ENCODE measurements at places on chromosomes 5 and 9.

DNA sequence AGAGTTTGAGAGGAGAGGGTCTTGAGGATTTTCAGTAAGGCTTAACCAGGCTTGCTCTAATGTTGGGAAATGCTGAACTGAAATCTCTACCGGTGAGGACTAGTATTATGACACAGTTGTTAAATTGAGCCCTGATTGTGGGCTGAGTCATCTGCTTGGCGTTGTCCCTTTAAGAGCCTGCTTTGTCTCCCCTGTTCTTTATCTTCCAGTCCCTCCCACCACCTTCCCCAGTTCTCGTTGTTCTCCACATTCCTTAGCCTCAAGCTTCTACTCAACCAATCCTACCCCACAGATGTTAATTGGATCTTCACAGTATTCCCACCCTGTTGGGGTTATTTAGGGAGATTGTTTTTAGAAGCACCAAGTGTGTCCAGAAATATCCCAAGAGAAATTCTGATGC, 57.6 kb downstream of the ANKRD55 start:
- DNase-seq: no peak

GRCh38 chr5:148887123-148887881, 60.9 kb downstream of the ADRB2 start:
- DNase-seq: no peak

GRCh38 chr5:176770431-176770830, 39.9 kb upstream of the UNC5A start:
- DNase-seq: no peak

DNA sequence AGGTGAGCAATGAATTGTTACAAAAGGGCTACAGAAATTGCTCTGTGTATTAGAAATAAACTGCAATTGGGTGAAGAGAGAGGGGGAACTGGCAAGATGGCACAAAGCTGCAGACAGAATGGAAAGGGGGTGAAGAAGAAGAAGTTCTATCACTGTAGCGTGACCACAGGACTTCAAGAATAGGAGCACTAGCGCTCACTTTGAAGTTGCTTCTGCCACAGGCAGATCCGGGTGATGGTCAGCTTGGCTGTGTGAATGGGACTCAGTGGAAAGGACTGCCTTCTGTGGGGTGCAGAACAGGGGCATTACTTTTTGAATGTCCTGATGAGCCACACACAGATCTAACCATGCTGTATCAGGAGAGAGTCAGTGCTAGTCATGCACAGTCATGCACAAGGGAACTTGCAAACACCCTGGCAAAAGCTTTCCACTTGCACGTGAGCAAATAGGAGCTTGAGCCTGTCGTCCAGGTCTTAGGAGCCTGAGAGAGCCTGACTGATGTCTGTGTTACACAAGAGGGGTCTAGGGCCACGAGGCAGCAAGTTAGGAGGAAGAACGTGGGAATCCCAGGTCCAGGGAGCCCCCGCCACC, 16.3 kb downstream of the IL5 start:
- DNase-seq: no peak

GRCh38 chr5:176360894-176361436, 599 bp downstream of the KIAA1191 start:
- no peak for DNase-seq

GRCh38 chr9:126643945-126644527, 30.3 kb downstream of the LMX1B start:
- DNase-seq: no peak

DNA sequence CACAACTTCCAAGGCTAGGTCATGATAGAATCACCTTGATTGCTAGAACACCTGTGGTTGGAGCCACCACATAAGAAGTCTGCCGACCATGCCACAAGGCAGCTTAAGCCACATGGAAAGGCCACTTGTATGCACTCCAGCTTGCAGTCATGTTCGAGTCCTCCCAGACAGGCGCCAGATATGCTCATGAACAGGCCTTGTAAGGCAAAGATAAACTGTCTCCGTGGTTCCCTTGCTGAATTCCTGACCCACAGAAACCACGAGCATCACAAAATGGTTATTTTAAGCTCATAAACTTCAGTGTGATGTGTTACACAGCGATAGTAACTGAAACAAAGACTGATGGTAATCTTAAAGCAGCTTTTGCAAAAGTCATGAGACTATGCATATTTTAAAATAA, 188.4 kb upstream of the DAPK1 start:
- DNase-seq: no peak

DNA sequence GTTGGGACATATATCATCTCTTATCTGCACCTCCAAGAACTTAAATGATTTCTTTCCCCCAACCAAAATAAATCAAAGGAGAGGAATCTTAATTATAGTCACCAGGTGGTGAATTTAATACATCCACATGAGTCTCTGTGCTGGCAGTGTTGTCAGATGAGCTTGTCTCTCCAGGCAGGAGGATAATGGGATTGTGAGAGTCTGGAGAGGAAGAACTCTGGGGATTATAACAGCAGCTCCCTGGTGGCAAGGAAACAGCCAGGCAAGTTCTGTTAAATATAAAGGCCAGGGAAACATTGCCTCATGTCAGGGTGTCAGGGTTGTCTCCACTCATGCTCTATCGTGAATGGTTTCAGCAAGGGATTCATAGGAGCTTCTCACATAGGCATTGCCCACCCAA, 80.8 kb downstream of the TLR4 start:
- DNase-seq: no peak

DNA sequence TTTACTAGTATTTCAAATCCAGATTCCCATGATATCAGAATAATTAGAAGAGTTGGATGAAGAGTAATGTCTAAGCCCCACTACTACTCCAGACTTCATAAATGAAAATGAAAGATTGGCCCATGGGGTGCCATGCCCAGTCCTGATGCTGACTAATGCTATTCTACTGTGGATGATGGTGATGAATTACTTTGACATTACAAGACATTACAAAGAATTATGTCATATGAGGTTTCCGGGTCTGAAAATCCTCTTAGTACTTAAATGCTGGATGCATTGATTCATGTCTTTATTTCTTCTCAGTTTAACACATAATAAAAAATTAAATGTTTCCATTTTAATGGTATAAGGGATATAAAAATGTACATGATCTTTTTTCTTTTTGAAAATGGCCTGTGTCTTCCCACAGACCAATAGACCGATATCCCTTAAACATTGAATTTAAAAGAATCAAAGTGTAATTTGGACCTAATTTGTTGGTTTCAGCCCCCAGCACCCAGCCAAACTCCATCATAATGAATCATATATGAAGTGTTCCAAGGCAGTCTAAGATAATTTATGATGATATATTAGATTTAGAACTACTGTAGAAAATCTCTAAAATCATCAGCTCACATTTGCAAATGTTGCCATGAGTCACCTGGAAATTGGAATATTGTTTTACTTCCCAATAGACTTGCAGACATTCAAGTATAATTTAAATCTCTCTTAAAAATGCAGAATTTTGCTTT, 223.6 kb upstream of the SGCD start:
- no peak for DNase-seq

DNA sequence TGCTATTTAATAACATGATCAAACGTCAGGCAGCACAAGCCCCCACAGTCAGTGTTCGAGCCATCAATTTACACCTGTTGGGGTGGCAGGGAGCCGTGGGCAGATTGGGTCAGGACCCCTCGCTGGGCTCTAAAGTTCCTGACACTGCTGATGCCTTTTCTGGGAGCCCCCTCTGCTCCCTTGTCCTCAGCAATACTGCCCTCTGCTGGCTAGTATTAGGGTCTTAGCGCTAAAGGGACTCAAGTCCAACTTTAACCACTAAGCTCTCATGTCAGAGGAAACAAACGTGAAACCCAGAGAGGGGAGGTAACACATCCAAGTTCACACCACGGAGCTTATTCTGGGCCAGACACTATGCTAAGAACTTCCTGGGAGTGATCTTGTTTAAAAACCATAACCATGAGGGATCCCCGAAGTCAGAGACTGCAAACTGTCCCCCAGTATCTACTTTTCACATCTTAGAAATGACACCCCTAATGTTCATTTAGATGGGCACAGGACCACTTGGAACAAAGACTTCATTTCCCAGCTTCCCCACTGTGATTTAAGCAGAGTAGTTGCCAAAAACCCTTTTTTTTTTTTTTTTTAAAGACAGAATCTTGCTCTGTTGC, 20.4 kb downstream of the ANKS6 start:
- DNase-seq: no peak

- no peak for DNase-seq
Observed at GRCh38 chr9:19550009-19550408, 141.2 kb downstream of the ACER2 start.

GRCh38 chr9:134369416-134370212, 43.4 kb downstream of the RXRA start:
- DNase-seq: no peak

DNA sequence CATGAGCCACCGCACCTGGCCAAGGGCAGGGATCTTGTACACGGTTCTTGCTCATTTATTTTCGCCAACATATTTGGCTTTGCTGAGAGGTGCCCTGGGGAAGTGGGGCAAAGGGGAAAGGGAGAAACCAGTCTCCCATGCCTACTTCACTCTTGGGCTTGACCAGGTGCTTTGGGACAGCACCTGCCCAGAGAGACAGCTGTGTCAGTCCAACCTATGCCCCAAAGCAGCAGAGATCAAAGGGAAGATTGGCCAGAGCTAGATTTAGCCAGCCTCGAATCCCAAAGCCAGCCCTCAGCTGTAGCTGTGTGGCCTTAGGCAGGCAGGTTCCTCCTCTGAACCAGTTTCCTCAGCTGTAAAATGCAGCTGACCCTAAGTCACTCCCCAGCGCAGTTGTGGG, 2.3 kb upstream of the PTGES start:
- no peak for DNase-seq

- no peak for DNase-seq
Observed at GRCh38 chr9:22483528-22484070, 37.0 kb downstream of the DMRTA1 start.

- no peak for DNase-seq
Observed at GRCh38 chr9:15238646-15239045, 68.4 kb downstream of the TTC39B start.

DNA sequence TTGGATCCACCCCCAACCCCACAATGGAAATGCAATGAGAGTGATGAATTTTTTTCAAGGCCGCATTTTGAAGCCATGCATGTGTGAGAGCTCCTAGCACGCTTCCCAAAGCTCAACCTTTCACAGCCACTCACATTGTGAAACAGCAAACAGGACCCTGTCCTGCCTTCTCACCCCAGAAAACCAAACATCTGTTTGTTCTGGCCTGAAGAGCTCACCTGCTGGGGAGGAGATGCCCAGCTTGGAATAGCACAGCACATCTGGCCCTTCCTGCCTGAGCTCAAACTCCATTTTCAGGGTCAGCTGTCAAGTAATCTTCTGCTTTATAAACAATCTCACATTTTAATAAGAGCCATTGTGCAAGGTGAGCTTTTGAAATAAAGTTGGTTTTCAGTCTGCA, 54.8 kb downstream of the SAXO1 start:
- no peak for DNase-seq

DNA sequence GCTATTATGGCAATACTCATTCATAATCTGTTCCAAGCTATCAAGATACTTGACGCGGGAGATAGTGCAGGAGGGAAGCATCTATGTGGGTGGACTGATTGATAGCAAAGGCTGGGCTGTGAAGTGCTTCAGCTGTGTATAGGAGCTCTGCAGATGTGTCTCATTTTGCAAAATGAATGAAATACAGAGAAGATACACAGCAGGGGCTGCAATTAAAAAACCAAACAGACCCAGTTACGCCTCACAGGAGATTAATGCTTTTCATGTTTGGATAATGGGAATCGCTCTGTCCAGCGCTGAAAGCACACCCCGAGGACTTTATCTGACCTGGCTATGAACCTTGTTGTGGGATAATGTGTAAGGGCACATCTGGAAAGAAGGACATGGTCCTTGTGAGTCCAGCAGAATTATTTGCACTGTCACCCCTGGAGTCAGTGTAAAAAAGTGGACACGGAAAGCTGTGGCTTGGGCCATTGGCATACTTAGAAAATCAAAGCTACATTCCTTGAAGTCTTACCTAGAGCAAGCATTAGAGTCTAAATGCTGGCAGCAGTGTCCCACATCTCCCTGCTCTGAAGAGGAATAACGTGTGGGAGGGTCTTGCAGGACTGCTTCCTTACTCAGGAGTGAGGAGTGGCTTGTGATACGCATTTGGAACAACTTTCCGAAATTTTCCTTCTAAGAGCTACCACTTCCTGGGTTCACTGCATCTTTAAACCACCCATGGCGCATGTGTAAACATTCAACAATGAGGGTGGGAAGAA, 2.6 kb downstream of the SH3RF2 start:
- no peak for DNase-seq

DNA sequence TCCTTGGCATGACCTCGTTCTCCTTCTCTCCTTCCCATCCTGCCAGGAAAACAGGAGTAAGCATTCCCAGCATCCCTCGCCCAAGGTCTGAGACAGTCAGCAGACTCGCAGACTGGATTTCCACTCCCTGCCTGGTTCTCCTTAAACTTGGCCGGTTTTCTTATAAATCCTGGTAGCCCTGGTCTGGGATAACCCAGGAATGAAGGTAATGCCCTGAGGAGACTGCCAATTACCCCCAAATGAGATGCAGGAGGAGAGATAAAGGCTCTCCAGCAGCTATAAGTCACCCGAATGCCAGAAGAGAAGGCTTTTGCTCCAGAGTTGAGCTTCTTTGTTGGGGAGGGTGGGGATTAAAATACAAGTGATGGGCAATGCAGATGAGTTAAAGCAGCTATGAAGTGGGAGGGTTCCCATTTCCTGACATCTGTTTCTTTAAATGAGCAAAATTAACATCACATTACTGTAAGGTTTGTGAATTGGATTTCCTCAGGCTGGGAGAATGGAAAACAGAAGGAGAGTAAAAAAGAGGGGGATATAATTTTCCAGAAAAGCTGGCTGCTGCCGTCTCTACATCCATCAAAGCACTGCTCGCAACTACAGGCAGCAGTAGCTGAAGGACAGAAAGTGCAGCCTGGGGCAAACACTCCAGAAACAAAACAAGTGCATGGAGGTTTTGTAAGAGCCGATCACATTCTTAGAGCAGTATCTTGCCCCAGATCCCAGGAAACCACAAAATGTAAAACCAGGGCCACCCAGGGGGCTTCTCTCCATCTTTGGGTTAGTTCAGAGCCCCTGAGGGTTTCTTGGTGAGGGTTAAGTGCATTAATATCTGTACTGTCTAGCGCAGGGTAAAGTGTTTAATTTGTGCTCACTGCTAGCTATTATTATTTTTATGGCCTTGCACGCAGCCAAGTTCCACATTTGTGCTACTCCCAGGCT, 177.6 kb upstream of the PANK3 start:
- no peak for DNase-seq

DNA sequence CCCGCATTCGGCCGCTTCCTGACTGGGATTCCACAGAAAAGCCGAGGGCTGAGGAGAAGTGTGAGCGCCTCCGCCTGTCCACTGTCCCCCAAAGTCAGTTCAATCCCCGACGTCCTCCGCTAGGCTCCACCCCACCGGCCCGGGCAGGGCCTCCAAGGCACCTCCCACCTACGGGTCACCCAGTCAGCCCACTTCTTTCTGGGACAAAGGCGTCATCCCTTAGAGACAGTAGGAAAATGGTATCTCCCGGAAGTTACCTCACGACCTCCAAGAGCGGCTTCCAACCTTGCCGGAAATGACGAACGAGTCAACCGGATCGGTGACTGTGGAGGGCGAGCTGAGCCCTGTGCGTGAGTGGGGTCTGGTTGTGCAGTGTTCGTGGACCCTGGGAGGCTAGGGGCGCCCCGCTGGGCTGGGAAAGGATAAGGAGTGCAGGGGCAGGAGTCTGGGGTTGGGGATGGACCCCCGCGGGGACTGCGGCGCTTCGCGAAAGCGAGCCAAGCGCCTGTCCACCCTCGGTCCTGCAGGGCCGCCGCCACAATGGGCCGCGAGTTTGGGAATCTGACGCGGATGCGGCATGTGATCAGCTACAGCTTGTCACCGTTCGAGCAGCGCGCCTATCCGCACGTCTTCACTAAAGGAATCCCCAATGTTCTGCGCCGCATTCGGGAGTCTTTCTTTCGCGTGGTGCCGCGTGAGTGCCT, at the start of the genes GDF9 and UQCRQ:
GDF9 (minus strand) TSS at position 128 of the 704 bp plus-strand sequence. CDS start 1,936 bp downstream, outside the sequence.
UQCRQ (plus strand) TSS at position 301 of the 704 bp plus-strand sequence; CDS start at position 541, 240 bp downstream.
- DNase-seq: peak; percentile 88

All from stimulated activated CD4-positive, alpha-beta T cell treated with anti-CD3 and anti-CD28 coated beads, Interleukin-15, amount 100 ng/mL, for 48 hours (primary cell).